ELF-1 (cell line): ENCODE measurements at places on chromosomes 5 and 9.

DNA sequence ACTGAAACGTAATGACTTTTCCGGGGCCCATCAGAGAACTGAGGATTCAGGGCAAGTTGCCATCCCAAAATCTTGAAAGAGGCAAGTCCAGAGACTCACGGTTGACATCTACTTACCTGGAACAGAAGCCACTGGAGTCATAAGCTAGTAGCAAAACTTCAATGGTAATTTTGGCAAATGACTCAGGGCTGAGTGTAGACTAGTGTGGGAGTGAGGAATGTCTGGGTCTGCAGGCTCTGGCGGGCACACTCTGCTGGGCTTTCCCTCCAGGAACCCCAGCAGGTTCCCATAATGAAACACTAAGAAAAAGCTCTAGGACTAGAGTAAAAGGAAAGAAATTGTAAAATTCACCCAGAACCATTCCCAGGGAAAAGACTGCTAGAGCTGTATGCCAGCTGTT, 122.9 kb upstream of the NFIL3 start:
- no peak for DNase-seq

- peak; percentile 68 for DNase-seq
Observed at GRCh38 chr5:141783005-141783946, 94.9 kb downstream of the PCDH1 start.

- DNase-seq = no peak
Observed at GRCh38 chr5:56476487-56476856, 243.3 kb upstream of the ANKRD55 start.

DNA sequence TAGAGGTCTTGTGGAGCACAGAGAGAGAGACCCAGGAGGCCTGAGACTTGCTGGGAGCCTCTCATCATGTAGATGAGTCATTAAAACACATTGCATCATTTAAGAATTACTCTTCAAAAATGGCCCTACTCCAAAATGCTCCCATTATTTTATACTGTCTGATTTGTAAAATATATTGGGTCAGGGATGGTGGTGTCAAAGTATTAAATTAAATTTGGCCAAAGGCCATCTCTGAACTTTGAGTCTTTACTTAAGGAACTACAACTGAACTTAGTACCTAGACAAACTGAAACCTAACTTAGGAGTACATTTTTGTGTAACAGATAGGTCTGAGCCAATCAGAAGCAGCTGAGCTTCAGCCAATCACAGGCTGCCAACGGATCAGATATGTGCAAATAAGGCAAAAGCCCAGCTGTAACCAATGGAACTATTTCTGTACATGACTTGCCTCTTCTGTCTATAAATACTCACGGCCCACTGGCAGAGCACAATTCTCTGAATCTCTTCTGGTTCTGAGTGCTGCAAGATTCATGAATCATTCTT, 657.2 kb downstream of the TLE1 start:
- DNase-seq = no peak
